ENCODE measurements at places on chromosomes 16 and 17. TPM values are rescaled to one million over a fixed set of nuclear protein-coding genes. Genes with fewer than 3 reads are reported as not detected.

The CLEC19A gene
- not detected for total RNA-seq

The COQ9 gene
- total RNA-seq: 65.6 TPM

- DNase-seq: no peak
- H3K27me3 ChIP-seq: no peaks in the 10 kb centered on the region
- H3K4me3 ChIP-seq: no peak overlapping the region
- no peaks in the 10 kb centered on the region for H3K36me3 ChIP-seq
- no peaks in the 10 kb centered on the region for H3K4me1 ChIP-seq
Measured at GRCh38 chr16:9061358-9061813, 30.1 kb upstream of the HAPSTR1 start.

DNA sequence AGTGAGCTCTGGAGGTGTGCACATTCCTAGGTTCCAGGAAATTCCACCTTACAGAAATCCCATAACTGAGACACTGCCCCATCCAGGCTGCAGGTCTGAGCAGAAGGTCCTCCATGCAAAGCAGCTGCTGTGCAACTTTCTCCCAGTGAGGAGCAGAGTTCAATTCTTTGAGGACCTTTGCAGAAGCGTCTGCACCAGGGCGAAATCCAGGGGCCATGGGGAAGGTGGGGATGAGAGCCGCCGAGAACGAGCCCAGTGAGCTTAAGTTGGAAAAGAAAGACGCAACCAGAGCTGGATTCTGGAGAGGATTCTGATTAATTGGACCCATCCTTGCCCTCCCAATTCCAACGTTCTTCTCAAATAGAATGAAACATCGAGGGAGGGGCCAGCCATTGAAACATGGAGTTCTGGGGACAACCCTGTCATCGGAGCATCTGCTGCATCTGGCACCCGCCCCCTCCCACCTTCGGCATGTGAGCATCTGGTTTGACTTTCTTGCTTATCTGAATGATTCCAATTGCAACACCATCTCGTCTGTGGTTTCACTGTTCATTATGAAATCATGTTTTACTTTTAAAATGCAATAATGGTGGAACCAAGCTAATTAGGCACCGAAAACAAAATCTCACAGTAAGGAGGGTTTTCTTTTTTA is 190.6 kb upstream of the FOXF1 start:
- no peak overlapping the region for H3K4me3 ChIP-seq
- no peaks in the 10 kb centered on the region for H3K36me3 ChIP-seq
- no peak overlapping the region for H3K27ac ChIP-seq
- no peaks in the 10 kb centered on the region for H3K4me1 ChIP-seq
- peaks cover 51% of the 10 kb centered on the region for H3K27me3 ChIP-seq
- no peak for DNase-seq

Measured in A673 (cell line).